Right cardiac atrium (tissue), 5 donors: ENCODE measurements at places on chromosomes 1 and 21.

DNA sequence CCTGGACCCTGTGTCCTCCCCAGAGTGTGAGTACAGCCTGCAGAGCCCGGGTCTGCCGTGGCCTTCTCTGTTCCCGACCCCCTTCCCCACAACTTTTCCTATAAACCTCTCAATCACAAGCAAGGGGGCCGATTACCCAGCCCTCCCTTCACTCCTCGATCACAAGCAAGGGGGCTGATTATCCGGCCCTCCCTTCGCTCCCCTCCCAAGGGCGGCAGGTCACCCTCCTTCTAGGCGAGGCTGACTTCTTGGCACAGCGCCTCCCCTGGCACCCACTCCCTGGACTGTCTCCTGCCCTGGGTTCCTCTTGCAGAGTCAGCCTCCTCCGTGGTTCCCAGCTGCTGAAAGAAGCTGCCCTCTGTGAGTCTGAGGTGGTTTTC, 12.3 kb upstream of the LDLRAP1 start:
- no peak for DNase-seq

- DNase-seq = peak; percentile 85
Observed at GRCh38 chr1:42957880-42958487, 684 bp downstream of the SLC2A1 start.

GRCh38 chr1:15937706-15938168, 38.2 kb downstream of the ZBTB17 start:
- no peak for DNase-seq

DNA sequence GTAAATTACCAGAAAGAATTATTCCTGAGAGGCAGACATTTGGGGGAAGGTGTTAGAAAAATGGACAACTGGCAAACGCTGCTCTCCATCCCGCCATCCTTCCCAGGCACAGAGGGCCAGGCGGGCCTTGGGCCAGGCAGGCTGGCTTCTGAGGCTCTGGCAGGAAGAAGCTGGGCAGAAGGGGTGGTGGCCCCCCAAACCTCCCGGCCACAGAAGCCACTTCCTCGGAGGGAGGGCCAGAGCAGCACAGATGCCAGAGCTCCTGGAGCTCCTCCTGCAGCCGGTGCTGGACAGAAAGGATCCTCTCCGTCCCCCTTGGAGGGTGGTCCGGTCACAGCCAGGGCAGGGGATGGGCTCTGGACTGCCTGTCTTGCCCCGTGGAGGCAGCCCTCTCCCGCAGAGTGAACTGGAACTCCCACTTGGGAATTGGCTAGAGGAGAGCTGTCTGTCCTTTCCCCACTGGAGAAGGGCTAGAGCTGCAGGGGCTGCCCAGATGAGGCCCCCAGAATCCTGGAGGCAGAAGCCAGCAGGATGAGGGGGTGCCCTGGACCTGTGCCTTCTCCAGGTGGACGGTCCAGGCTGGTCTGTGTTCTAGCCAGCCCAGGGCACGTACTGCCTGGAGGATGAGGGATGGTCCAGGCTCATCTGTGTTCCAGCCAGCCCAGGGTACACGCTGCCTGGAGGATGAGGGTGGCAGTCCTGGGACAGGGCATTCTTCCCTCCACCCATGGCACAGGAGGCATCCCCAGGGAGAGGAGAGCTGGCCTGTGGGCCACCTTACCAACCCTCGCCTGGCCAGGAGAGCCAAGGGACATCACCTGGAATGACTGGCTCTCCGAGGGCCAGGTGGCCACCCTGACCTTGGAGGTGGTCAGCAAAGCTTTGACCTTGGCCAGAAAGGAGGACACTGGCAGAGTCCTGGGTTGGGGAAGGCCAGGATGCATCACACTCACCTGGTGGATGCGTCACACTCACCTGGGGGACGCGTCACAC, 47.4 kb upstream of the ACTRT2 start:
- no peak for DNase-seq

GRCh38 chr1:9853249-9853595, 29.5 kb upstream of the CLSTN1 start:
- DNase-seq = no peak
